ENCODE measurements at places on chromosomes 11 and 22.

GRCh38 chr11:2914455-2915195, 14.6 kb downstream of the PHLDA2 start:
- DNase-seq, result no peak

- no peak for DNase-seq
Measured at GRCh38 chr11:47222696-47223095, 7.9 kb downstream of the DDB2 start.

GRCh38 chr11:66720223-66720898, 8.7 kb downstream of the SPTBN2 start:
- DNase-seq, result no peak

GRCh38 chr22:30167296-30167695, 79.3 kb downstream of the LIF start:
- DNase-seq, result no peak

DNA sequence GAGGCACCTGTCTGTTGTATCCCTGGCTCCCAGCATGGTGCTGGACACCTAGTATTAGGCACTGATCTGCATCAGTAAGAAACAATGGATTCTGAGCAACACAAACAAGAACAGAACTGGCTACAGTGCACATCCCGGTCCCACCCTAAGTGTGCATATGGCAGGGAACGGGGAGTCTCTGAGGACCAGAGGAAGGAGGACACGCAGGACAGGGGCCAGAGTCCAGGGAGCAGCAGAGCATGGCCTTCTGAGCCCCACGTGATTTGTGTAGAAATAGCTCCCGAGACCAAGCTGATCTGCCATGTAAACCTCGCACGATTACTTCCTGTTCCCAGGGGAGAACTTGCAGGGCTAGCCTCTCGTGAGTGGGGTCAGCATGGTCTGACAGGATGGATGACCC, 12.7 kb upstream of the SNX32 start:
- no peak for DNase-seq

DNA sequence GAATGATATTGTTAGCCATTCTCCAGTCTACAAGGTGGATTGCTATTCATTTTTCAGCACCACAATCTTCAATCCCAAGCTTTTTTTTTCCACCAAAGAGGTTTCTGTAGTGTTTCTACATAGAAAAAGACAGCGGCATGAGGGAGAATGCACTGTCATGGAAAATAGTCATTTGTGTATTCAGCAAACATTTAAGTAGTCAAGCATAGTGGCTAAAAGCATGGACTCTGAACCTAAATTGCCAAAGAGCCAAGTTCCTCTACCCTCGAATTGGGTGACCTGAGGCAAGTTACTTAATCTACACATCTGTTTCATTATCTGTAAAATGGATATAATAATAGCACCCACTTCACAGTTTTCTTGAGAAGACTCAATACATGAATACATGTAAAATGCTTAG, 14.2 kb downstream of the GAS2 start:
- no peak for DNase-seq

GRCh38 chr11:67351275-67352005, 1.9 kb downstream of the POLD4 start:
- peak; percentile 47 for DNase-seq

DNA sequence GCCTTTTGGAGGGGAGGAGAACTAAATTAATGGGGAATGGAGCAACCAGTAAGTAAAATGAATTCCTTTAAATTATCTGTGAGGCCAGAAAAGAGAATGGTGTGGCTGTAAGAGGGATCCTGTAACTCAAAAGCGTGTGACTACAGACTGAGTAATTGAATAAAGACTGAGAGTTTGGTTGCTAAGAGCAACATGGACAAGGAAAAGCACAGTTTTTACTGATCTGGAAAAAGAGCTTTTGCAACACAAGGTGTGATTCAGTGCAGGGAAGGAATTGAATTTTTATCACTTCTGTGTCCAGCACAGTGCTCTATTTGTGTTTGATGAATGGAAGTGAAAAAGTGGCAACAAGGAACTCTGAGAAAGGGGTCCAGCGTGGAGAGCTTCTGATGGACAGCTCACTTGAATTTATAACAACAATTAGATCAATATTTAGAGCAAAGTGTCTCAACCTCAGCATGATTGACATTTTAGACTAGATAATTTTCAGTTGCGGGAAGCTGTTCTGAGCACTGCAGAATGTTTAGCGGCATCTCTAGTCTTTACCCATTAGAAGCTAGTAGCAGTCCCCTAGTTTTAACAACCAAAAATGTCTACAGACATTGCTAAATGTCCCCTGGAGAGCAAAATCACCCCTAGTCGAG, 202.8 kb upstream of the BDNF start:
- DNase-seq, result no peak

GRCh38 chr11:82930229-82930628, 28.7 kb downstream of the DDIAS start:
- DNase-seq, result no peak

DNA sequence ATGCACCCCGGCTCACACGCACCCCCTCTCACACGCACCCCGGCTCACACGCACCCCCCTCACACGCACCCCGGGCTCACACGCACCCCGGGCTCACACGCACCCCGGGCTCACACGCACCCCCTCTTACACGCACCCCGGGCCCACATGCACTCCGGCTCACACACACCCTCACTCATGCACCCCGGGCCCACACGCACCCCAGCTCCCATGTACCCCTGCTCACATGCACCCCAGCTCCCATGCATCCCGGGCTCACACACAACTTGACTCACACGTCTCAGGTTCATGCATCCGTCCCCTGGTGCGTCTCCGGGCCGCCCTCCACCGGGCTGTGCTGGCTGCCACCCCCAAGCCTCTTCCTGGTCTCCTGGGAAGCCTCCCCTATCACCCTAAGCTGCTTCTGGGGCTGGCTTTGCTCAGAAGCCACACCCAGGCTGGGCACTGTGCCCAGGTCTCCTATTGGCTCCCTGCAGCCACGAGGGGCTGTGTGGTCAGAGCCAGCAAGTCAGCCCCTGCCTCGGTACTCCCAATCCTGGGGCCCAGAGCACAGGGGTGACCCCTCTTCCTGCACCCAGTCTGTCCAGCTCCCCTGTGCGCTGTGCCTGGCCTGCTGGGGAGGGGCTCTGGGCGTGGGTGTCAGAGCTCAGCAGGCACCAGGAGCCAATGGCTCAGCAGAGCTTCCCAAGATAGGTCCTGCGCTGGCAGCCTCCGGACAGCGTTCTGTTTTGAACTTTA, 16.9 kb downstream of the TSPAN4 start:
- DNase-seq, result no peak

DNA sequence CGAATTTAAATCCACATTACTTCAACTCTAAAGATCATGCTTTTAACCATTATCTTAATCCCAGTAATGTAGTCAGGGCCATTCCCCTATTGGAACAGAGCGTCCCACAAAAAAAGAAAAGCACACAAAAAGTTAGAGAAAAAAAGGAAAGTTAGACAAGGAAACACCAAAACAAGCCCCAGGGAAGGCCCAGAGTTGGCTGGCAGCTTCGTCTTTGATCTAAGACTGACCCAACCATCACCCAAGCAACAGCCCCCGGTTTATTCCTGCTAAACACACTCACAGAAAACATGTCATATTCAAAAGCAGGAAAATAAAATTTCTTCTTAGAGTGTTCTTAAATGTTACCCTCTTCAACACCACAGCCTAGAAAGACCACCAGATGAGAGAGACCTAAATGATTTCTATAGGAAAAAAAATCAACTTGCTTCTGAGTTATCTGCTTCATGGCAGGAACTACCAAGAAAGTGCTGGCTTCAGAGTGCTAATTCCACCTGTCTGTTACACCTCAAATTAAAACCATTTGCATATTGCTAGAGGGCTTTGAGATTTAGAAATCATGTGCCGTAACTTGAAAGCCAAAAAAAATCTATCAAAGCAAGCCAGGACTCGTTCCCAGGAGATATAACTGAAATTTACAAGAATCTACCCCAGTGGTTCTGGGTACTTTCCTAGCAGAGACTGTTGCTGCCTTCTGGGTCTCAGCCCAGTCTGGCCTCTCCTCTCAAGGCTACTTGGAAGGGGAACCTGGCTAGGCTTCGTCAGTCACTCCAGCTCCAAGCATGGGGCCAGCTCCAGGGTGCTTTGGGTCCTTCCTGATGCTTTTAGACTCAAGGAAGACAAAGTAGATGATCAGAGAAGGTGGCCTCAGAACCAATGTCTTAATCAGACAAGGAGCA, 31.2 kb downstream of the POU2AF3 start:
- no peak for DNase-seq

DNA sequence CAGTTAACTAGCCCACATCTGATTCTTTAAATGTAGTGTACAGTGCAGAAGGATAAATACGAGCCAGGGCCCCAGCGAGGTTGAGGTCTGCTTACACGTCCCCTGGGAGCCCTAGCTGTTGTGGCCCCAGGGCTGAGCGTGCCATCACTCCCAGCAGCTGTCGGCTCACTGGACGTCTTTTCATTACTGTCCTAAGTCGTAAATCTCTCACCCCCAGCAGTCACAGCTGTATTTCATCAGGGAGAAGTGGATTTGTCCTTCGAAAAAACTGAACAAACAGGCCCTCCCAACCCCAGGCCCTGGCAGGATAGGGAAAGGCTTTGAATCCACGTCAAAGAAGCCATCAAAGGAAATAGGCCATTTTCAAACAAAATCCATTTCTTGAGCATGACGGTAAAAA, 110.4 kb upstream of the CSNK2A3 start:
- no peak for DNase-seq

DNA sequence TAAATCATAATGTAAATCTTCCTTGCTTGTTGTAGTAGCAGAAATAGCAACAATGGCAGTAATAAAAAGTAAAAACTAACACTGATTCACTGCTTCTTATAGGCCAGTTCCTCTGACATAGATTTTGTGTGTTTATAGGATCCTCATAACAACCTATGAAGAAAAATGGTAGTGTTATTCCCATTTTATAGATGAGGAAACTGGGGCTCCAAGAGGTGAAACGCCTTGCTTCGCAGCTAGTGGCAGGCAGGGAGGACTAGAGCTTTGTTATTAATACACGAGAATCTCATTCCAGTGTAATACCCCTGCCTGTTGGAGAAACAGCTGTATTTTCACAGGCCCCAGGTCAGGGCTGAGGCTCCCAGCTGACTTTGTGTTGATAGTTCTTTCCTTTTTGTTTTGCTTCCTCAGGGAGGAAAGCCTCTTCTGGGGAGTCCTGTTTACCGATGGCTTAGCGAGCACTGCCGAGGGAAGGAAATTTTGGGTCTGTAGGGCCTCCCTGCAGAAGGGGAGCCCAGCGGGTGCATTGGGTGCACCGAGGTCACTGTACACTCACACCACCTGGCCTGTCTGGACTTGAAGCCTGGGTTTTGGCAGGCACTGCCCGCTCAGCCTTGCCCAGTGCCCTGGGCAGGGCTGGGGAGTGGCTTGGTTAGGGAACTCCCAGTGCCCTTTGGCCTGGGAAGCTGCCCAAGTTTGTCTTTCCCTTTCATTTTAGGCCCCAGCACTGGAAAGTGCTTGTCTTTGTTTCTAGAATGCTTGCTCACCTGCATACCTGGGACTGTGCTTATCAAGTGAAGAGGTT, 13.5 kb downstream of the KIAA1671 start:
- no peak for DNase-seq

- DNase-seq, result no peak
Measured at GRCh38 chr22:38948181-38948940, 9.0 kb upstream of the APOBEC3A start.

DNA sequence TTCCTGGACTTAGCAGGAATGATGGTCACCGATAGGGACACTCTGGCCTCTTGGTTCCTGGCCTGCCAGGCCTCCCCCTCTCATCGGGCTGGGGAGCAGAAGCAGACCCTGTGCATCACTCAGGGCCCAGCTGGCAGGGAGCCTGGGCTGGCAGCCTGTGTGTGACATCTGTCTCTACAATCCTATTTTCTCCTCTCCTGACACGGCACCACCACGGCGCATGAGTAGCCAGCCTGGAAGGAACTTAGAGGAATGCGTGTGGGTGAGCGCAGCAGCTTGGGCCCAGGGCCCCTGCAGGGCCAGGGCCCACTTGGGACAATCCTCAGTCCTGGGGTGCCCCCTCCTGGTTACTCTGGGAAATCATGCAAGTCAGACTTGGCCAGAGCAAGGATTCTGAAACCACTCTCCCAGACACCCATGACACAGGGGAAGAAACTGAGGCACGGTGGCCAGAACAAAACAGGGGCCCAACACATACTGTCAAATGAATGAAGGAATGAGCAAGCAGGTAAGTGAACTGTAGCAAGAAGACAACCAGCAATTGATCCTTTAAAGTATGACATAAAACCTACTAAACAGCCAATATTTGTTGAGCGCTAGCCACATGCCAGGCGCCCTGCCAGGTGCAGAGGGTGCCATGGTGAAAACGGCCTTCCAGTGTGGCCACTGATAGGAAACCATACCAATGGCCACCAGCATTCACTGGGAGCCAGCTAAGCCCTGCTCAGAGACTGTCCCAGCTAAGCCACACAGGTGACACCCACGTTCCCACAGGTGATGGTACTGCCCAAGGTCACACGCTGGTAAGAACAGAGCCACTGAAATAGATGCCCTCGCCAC, 13.3 kb downstream of the RSPH14 start:
- DNase-seq, result peak; percentile 74

- DNase-seq, result no peak
Measured at GRCh38 chr11:69669486-69669885, 5.7 kb downstream of the LTO1 start.

GRCh38 chr11:26715133-26715532, 6.7 kb downstream of the SLC5A12 start:
- no peak for DNase-seq

GRCh38 chr11:31437742-31438435, 68.2 kb downstream of the DNAJC24 start:
- no peak for DNase-seq

- DNase-seq, result no peak
Measured at GRCh38 chr22:45058622-45058912, 48.8 kb upstream of the PHF21B start.

- DNase-seq, result no peak
Measured at GRCh38 chr11:28090052-28090749, 17.8 kb downstream of the KIF18A start.

DNA sequence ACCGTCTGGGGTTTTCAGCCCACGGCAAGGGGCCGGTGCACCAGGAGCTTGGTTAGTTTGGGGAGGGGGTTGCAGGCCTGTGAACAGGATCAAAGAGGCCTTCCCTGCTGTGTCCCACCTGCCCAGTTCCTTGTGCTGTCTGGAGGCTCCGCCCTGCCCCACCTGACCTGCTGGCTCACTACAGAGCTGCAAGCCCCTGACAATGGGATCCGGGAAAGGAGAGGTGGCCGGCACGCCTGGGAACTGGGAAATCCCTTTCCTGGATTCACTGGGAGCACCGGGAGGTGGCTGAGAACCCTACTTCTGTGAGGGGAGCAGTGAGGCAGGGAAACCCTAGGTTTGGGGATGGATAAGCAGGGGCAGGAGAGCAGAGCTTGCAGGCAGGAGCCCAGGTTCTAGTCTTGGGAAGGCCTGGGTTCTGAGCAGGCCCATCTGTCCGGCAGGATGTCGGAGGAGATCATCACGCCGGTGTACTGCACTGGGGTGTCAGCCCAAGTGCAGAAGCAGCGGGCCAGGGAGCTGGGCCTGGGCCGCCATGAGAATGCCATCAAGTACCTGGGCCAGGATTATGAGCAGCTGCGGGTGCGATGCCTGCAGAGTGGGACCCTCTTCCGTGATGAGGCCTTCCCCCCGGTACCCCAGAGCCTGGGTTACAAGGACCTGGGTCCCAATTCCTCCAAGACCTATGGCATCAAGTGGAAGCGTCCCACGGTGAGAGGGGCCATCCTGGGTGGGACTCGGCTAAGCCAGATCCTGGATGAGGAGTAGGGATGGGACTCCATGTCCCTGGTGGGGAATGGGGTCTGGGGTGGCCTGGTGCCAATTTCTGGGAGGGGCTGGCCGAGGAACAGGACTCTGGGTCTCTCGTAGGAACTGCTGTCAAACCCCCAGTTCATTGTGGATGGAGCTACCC, 786 bp downstream of the CAPN1 start:
- no peak for DNase-seq

GRCh38 chr22:22710719-22711531, 66.5 kb downstream of the GGTLC2 start:
- DNase-seq, result peak; percentile 79

Measured in effector memory CD8-positive, alpha-beta T cell (primary cell).